Thymus (tissue), 14 donors: ENCODE measurements at places on chromosomes 7 and 10.

DNA sequence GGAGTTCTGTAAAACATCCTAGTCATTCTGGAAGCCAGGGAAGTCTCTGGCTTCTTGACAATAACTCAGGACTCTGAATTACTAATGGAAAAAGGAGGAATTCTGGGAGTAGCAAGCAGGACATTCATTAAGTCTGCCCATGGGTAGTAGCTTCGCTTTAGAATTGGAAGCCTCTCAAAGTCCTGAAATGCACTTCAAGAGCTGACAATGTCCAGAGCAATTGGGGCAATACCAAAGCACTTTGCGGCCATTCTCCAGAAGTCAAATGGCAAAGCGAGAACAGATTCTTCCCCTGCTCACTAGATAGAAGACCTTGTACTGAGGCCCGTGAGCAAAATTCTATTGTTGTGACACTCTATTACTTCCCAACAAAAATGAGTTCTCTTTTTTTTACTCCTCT, 150.3 kb upstream of the FRMD4A start:
- DNase-seq: no peak

DNA sequence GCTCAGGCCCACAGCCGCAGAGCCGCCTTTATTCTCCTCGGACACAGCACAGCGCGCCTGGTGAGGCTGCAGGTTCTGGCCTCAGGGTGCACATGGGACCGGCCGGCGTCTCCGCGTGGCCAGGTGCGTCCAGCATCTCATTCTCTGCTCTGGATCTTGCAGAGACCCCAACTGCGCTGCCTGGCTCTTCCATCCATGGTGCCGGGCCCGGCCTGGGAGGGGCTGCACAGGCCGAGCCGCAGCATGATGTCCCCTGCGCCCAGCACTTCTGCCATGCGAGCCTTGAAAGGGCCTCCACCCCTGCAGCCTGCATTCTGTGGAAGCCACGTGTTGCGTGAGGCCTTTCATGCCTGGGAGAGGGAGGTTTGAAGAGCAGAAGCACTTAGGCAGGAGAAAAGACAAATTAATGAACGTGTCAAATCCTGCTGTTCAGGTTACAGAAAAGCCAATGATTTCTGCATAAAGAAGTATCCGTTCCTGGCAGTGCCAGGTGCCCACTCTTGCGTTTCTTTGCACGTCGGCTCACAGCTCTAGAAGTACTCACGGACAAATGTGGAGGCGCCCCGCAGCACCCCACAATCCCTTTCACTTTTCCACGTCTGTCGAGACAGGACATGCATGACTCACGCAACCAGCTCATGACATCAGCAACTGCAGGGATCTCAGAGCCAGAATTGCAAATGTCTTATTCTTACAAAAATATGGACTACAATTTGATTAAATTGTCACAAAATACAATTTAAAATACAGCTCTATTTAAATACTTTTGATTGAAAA, 571.4 kb downstream of the DNAJB6 start:
- no peak for DNase-seq

GRCh38 chr10:84321902-84322301, 6.5 kb upstream of the CCSER2 start:
- DNase-seq: no peak

DNA sequence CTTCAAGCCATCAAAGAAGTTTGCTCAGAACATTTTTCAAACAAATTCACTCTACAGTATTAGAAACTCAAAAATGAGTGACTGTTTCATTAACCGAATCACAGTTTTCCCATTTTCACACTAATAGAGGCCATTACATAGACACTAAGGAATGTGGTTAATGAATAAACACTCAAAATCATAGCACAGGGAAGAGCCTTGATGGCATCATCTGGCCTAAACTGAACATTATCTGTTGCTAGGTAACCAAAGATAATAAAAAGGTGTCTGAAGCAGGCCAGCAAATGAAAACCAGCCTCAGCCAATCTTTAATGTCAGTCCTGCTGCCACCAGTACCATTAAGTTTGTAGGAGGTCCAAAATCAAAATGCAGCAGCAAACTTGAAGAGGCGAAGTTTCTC, 492.4 kb upstream of the STEAP1 start:
- DNase-seq: no peak

GRCh38 chr10:75593692-75594556, 162.5 kb downstream of the LRMDA start:
- DNase-seq: no peak

GRCh38 chr7:45240273-45240771, 82.7 kb downstream of the RAMP3 start:
- DNase-seq: no peak
